ENCODE measurements at places on chromosomes 3 and 15. TPM values are rescaled to one million over a fixed set of nuclear protein-coding genes. Genes with fewer than 3 reads are reported as not detected.

The TRAIP gene
- 1.1 TPM for total RNA-seq

The FSIP1 gene
- not detected for total RNA-seq

The CHRD gene
- total RNA-seq = 11.3 TPM

- no peak for DNase-seq
Observed at GRCh38 chr15:69390575-69390974, 23.6 kb upstream of the KIF23 start.

GRCh38 chr3:123301331-123302184, 99.8 kb downstream of the SEC22A start:
- DNase-seq = no peak

Measured in mesenteric fat pad (tissue), 1 donor.